ENCODE measurements at places on chromosomes 1 and 21. TPM values are rescaled to one million over a fixed set of nuclear protein-coding genes. Genes with fewer than 3 reads are reported as not detected.

The KIAA1614 gene
- 8.8 TPM for total RNA-seq

The CLDN17 gene
- not detected for total RNA-seq

The AGBL4 gene
- total RNA-seq, result not detected

The FCER1A gene
- not detected for total RNA-seq

The PGLYRP4 gene
- not detected for total RNA-seq

The ACTL8 gene
- total RNA-seq, result 0.07 TPM

The LMX1A gene
- total RNA-seq, result not detected

The KCNA2 gene
- total RNA-seq, result not detected

The LRRC8B gene
- total RNA-seq, result 0.89 TPM

The SLX9 gene
- total RNA-seq, result 12.8 TPM

The PTPRF gene
- total RNA-seq, result 212 TPM

The THEM5 gene
- total RNA-seq, result not detected

The MAN1C1 gene
- total RNA-seq, result 13.4 TPM

The TLCD4 gene
- total RNA-seq, result 0.26 TPM

The FAM72B gene
- 1.3 TPM for total RNA-seq

The AVPR1B gene
- total RNA-seq, result not detected

The IGSF21 gene
- not detected for total RNA-seq

The TINAGL1 gene
- total RNA-seq, result 442 TPM

The MCOLN3 gene
- 0.73 TPM for total RNA-seq

The AMIGO1 gene
- 4.9 TPM for total RNA-seq

The SPRR5 gene
- not detected for total RNA-seq

The AMY1C gene
- not detected for total RNA-seq

The PLXNA2 gene
- 18.3 TPM for total RNA-seq

The PSEN2 gene
- total RNA-seq, result 14.8 TPM

The TSSK3 gene
- 0.13 TPM for total RNA-seq

The PPIAL4G gene
- total RNA-seq, result not detected

The LCA5L gene
- 2.2 TPM for total RNA-seq

The FLG2 gene
- not detected for total RNA-seq

The SUSD4 gene
- total RNA-seq, result 0.17 TPM

The NLRP3 gene
- total RNA-seq, result 0.33 TPM

The TNNI3K gene
- not detected for total RNA-seq

The MX2 gene
- total RNA-seq, result 3.3 TPM

The RPE65 gene
- total RNA-seq, result not detected

The AADACL3 gene
- not detected for total RNA-seq

The S100A7A gene
- total RNA-seq, result not detected

The LIN28A gene
- not detected for total RNA-seq

The LRRC3 gene
- total RNA-seq, result 0.26 TPM

The BLACAT1 gene
- total RNA-seq, result 0.07 TPM

The NBPF10 gene
- 2.8 TPM for total RNA-seq

The OPTC gene
- total RNA-seq, result not detected

The UHMK1 gene
- 61.4 TPM for total RNA-seq

The GRHL3 gene
- 0.03 TPM for total RNA-seq

The TRPM2 gene
- under 0.01 TPM for total RNA-seq

The MYCL gene
- 0.33 TPM for total RNA-seq

The SPRR1B gene
- not detected for total RNA-seq

The RORC gene
- 0.03 TPM for total RNA-seq

The PYCR2 gene
- 48.9 TPM for total RNA-seq

The KRTAP10-9 gene
- total RNA-seq, result not detected

The PLEKHN1 gene
- total RNA-seq, result 0.66 TPM

The HHAT gene
- 11.4 TPM for total RNA-seq

The UBL4B gene
- not detected for total RNA-seq

The AGMAT gene
- total RNA-seq, result 0.52 TPM

The FCMR gene
- total RNA-seq, result 0.13 TPM

The CLCA1 gene
- not detected for total RNA-seq

The BSND gene
- not detected for total RNA-seq

The CCDC185 gene
- total RNA-seq, result not detected

The HTR6 gene
- total RNA-seq, result 0.07 TPM

The NT5C1A gene
- total RNA-seq, result not detected
